Stimulated activated CD8-positive, alpha-beta memory T cell treated with anti-CD3 and anti-CD28 coated beads, Interleukin-15, amount 100 ng/mL, for 4 hours (primary cell): ENCODE measurements at places on chromosomes 16 and 17.

DNA sequence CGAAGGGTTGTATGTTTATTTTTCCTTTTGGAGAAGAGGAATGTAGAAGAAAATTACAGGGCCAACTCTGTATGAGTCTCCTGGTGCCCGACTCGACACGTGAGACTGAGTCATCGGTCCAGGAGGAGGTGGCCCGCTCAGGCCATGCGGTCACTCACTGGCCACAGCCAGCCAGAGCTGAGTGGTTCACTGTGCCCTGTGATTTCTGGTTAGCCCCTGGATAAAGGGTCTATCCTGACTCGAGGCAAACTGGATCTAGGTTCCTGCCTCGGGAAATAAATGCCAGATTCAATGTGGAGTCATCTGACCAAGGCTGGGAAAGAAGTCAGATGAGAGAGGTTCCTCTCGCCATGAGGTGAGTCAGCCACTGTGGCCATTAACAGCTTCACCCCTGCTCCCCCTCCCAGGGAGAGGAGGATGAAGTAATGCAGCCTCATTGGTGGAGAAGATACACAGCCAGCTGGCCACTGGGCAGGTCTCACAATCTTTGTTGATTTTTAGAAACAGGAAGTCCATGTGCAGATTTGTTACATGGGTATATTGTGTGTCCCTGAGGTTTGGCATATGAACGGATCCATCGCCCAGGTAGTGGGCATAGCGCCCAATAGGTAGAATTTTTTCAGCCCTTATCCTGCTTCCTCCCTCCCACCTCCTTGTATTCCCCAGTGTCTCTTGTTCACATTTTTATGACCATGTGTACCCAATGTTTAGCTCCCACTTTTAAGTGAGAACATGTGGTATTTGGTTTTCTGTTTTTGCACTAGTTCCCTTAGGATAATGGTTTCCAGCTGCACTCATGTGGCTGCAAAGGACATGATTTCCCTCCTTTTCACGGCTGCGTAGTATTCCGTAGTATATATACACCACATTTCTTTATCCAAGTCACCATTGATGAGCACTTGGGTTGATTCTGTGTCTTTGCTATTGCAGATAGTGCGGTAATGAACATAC, 21.7 kb upstream of the USP36 start:
- DNase-seq = no peak

DNA sequence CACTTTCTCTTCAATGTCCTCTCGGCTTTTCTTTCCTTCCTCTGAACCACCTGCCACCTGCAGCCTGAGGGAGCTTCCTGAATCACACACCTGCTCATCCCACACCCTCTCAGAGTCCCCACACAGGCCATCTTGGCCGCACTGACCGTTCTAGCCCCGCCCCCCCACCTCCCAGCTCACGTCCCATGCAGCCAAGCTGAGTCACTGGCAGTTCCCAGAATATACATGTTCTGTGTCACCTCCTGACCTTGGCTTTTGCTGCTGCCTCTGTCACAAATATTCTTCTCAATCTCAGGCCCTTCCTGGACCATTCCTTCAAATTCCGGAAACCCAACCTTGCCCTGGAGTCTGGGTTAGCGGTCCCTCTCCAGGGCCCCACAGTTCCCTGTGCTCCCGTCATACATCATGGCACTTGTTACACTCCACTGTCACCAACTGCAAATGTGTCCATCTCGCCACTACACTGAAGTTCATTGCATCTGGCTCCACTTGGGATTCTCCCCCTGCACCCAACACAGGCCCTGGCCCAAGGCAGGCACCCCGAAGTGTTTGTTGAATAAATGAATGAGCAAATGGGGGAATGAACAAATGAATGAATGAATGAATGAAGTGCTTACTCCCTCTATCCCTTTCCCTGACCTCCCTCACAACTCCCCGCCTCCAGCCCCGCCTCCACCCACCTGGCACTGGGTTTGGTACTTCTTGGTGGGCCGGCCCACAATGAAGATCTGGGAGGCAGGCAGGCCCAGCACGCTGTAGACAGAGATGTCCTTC, 12.8 kb downstream of the PIMREG start:
- no peak for DNase-seq

GRCh38 chr17:41941168-41941567, 10.8 kb downstream of the ODAD4 start:
- no peak for DNase-seq

DNA sequence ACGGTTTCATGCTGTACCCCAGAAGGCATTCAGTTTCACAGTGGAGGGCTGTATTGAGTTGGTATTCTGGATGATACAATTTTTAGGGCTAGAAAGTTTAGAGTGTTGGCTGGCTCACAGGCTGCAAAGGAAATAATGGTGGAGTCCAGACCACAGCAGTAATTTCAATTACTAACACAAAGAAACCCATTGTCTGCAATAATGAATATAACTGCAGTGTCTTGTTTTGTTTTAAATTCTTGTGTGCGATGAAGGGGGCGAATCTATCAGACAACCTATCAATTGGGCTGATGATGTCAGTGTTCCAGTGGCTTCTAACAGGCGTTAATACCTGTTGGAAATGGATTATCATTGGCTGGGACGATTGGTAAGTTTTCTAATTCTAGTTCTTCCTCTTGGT, 1.5 kb downstream of the SP2 start:
- no peak for DNase-seq
